ENCODE measurements at places on chromosomes 3 and 15.

DNA sequence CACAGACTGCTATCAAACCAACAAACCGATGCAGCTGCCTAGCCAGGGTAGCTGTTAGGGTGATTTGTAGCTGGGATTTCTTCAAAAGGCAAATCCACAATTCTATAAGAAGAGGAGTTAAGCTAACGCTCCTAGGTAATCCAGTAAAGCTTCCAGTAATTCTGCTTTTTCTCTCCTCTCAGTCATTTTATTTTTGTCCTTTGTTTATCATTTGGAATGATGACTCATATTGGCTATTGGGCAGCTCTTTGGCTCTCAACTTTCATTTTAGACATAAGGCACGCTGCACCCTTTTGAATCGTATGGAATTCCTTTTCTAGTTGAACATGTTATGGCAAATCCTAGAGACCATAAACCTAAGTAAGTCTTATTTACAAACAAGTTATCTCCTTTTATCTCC lies 53.2 kb upstream of the PPARG start:
- DNase-seq, result no peak

DNA sequence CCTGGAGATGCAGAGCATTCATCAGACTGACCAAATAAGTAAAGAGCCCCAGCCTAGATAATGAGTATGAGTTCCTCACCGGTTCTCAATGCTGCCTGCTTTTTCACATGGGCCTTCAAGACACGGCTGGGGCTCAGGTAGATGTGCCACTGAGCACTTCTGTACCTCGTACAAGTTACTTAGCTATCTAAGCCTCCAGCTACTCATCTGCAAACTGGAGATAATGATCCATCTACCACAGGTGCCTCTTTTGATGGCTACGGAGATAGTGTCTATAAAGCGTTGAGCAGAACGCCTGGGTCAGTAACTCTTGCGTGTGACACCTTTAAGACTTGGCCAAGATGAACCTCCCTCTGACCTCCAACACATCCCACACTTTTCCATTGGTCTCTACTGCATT lies 56.3 kb downstream of the CCR4 start:
- no peak for DNase-seq

- DNase-seq, result no peak
Measured at GRCh38 chr15:75508840-75509532, 57.5 kb upstream of the SIN3A start.

DNA sequence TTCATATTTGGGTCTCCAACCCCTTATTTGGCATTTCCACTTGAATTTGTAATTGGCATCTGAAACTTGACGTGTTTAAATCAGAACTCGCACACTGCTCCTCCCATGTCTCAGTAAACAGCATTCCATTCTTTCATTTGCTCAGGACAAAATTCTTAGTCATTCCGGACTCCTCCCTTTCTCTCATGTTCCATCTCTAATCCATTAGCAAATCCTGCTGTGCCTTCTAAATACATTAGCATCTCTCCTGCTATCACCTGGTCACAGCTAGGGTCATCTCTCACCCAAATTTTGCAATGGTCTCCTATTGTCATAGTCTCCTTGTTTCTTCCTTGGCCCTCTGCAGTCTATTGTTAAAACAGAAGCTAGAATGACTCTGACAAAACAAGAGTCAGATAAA lies 119.9 kb upstream of the CADPS start:
- DNase-seq, result no peak

DNA sequence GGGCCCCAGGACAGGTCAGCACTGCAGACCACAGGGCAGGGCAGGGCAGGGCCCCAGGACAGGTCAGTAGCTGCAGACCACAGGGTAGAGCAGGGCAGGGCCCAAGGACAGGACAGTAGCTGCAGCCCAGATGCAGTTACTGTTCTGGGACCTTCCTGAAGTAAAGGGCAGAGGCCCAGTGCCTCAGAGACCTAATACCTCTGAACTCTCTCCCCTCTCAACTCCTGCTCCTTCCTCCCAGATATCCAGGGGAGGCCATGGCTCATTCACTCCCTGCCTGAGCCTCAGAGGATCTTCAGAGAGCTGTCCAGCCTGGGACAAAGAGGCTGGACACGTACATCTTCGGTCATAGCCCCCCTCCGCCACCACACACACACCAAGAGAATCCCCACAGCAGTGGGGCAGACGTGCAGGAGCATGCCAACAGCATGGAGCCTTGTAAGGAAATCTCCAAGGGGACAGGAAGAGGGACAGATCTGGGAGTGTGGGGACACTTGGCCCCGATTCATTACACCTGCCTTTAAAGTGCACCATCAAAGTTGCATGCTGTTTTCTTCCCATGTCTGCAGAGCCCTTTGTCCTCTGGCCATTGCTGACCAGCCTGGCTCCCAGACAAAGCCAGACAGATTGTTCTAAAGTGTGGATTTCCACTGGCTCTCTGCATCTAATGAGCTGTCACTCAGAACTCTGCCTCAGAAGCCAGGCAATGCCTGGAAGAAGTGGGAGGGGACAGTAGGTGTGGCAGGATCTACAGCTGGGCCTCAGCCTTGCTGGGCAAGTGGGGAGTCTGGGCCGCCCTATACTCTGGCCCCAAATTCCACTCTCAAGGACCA lies 24.2 kb upstream of the BUB1B start:
- no peak for DNase-seq

DNA sequence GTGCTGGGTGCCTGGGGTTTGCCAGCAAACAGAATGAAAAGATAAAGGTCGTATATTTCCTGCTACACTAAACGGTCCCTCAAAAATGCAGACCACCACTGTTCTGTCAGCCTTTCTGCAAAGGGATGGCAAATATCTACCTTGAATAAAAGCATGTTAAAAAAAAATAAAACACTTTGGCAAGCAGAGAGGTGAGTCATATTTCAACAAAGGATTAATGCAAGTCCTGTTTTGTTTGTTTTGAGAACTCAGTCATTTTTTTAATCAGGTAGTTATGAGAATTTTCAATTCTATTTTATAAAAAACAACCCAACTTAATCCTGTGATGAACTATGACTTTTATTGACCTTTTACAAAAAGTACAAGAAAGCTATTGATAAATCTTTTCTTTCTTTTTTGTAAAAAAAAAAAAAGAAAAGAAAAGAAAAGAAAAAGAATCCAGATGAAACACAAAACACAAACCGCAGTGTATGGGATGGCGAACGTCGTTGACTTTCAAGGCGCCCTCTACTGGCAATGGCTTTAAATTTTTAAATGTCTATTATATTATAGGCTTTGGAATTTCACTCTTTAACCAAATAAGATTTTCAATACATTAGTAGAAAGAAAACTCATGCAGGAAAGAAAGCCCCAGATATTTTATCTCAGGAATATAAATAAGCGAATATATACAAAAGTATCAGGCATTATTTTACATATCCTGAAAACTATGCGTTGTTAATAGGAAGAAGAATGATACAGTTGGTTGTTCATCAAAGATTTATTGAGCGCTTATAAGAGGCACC lies 87.8 kb downstream of the NCEH1 start:
- DNase-seq, result no peak

DNA sequence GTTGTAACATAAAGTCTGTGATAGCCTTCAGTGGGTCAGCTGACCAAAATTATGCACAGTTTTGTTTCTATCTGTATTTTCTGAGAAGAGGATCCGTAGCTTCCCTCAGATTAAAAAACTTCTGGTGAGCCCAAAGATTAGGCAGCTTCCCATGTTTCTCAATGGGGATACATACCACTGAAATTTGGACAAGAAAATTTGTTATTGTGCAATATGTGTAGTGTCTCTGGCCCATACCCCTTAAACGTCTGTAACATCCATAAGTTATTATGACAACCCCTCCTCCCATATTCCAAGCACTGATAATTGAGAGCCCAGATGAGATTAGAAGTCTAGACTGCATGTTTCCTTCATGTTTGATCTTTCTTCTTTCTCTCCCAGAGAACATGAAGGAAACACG lies 1.9 kb upstream of the MITF start:
- DNase-seq, result no peak

DNA sequence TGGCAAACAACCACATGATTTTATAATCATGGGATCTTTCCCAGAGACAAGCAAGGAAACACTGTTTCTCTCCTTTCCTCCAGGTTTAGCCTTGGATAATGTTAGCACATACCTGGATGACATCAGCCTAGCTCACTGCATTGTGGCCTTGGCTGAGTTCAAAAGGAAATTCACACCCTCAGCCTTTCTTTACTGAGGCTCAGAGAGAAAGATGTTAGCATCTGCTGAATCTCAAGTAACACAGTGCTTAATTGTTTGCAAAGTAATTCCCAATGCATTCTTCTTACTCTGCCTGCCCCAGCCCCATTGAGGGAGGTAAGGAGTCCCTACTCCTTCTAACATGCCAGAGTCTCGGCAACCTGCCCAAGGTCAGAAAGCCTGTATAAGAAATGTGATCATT lies 432.2 kb upstream of the LMCD1 start:
- DNase-seq, result no peak

Measured in GM04503 (cell line).